ENCODE measurements at places on chromosomes 3 and 15.

- DNase-seq = no peak
These were observed 267.3 kb downstream of the LPP start for GRCh38 chr3:188421151-188421821.

- DNase-seq = no peak
These were observed 76.3 kb upstream of the TTBK2 start for GRCh38 chr15:42996871-42997270.

- no peak for DNase-seq
These were observed 78.8 kb upstream of the UBE2E1 start for GRCh38 chr3:23726811-23727548.

DNA sequence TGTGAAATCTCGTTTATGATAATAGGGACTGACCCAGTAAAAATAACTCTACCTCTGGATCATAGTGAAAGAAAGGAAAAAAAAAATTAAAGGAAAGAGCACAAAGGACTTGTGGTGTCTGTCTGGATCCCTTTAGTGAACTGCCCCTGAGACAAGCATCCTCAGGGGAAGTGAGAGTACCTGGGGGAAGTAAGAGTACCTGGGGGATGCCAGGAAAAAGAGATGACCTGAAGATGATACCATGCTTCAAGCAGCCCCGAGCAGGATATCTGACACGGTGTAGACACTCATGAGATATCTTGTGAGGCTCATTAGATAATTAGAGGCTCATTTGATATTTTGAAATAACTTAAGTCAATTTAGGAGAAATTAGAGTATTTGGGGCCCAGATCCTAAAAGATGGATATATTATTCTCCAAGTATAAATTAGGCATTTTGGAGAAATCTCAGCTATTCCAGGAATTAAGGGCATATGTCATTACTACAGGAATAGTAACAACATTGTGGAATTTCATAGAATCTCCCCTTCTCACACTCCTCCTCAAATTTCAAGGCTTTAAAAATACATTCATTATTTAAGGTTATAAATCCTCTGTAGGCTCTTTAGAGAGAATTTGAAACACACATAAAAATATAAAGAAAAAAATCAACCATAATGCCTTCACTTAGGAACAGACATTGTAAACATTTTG lies 36.3 kb upstream of the PSMD6 start:
- DNase-seq = no peak

DNA sequence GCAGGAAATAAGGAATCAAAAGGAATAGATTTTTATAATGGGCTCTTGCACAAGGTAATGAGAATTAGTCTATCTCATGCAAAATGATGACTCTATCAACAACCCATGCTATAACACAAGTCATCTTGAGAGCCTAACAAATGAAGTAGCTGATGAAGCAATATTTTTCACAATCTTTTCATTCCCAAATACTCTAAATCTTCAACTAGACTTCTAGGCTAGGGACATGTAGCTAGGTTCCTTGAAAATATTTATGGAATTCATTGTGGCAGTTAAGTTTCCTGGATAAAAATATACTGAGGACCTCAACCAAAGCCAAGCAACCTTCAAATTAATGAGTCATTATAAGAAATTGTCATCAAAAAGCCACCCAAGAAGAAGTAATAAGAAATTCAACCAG lies 55.4 kb downstream of the DCBLD2 start:
- no peak for DNase-seq

DNA sequence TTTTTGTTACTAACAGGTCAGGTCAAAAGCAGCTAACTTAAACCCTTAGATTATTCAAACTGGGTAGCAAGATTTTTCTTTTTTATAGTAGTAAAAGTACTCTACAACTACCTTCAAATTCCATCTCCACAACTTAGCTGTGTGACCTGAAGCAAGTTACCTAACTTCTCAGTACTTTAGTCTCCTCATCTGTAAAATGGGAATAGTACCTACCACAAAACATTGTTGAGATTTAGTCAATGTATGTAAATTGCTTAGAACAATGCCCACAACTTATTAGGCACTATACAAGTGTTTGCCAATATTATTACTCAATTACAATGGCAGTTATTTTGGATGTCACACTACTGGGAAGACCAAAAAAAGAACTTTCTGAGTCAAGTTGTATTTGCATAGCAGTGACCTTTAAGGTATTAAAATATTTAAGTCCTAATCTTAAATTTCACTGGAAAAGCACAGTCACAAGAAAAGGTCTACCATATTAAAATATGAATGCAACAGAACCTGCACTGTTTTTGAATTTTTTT lies 2.9 kb downstream of the TASOR start:
- no peak for DNase-seq

DNA sequence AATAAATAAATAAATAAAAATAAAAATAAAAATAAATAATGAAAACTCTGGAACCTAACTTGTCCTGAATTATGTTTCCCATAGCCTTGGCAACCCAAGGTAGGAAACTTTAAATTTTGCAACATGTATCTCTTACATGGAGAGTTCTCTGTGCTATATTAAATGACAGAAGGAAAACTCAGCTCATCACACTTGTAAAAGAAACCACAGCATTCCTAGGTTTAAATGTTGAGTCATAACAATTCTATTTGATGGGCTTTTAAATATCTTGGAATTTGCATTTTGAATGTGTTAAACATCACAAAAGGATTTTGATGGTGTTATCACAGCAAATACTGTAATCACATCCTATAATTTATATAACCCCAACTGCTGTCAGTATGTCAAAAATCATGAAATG lies 144.2 kb downstream of the LRTM1 start:
- no peak for DNase-seq

GRCh38 chr3:128625409-128625945 lies 25.1 kb downstream of the RPN1 start:
- DNase-seq = no peak

- no peak for DNase-seq
These were observed 990 bp upstream of the ZNF148 start for GRCh38 chr3:125375950-125376679.

DNA sequence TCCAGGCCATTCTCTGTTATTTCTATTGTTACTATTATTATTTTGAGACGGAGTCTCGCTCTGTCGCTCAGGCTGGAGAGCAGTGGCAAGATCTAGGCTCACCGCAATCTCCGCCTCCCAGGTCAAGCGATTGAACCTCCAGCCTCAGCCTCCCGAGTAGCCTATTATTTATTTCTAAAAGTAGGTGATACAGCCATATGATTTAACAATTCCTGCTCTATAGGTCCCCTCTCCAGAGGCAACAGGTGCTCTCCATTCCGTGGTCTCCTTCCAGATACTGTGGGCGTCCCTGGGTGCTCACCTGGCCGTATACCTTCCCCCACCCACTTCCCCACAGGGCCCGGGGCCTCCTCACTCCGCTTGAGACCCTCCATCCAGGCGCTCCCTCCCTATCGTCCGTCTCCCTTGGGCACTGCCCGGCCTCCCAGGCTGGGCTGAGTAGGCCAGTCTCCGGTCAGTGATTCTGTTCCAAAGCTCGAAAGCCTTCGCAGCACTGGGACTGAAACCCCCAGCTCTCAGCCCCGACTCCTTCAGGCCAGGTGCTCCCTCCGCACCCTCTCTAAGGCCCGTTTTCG lies 708 bp upstream of the PTPN23 start:
- DNase-seq = no peak

DNA sequence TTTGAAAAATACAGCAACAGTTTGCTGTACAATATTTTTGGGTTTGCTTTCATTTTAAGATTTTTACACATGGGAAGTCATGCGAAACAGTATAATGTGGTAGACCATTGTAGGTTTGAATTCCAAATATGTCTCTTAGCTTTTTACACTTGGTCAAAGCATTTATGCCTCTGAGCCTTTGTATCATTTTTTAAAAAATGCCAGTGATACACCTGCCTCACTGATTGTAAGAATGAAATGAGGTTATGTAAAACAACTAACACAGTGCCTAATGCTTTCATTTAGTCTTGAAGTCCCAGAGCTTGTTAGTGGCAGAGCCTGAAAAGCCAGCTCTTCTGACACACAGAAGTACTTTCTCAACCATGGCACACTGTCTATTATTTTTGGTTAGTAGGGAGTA lies 202.0 kb downstream of the UBE2E2 start:
- no peak for DNase-seq

GRCh38 chr15:63136742-63137141 lies 15.1 kb downstream of the LACTB start:
- no peak for DNase-seq

- no peak for DNase-seq
These were observed 74.2 kb upstream of the BHLHE40 start for GRCh38 chr3:4904811-4905695.

GRCh38 chr15:39255760-39256159 lies 325.1 kb upstream of the THBS1 start:
- no peak for DNase-seq

DNA sequence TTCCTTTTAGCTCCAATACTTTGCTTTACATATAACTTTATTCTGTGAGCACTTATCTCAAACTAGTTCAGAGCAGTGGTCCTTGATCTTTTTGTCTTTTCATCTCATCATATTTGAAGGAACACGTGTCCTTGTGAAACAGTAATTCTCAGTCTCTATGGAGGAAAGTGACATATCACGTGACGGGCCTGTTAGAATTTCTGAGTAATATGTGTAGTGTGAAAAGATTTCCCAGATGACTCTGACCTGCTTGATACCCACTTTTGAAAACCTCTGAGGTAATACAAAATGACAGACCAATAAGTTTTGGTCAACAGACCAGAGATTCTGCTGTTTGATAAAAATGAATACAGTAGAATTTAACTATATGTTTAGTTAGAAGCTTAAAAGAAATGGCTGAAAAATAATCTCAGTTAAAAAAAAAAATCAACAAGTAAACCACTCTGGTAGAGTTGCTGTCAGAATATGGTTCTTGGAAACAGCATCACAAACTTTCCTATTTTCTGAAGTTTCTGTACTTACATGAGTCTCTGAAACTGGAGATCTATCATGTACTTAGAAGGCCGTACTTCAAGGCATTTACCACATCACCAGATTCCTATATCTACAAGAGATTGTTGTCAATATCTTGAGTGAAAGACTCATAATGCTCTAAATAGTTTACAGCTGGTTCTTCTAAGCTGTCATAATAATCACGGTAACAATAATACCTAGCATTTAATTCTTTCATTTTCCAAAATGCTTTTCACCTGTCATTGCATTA lies 590.2 kb upstream of the TBL1XR1 start:
- no peak for DNase-seq

- no peak for DNase-seq
These were observed 82.6 kb upstream of the ADPGK start for GRCh38 chr15:72866182-72866581.

GRCh38 chr3:16482194-16482769 lies 31.2 kb downstream of the RFTN1 start:
- no peak for DNase-seq

GRCh38 chr3:180789774-180790173 lies 110.5 kb upstream of the CCDC39 start:
- DNase-seq = no peak

- DNase-seq = no peak
These were observed 65.8 kb upstream of the LARS2 start for GRCh38 chr3:45322616-45323015.

- no peak for DNase-seq
These were observed 697.5 kb upstream of the CBLB start for GRCh38 chr3:106566277-106566676.

GRCh38 chr15:99495430-99496301 lies 70.1 kb upstream of the MEF2A start:
- DNase-seq = peak; percentile 39

DNA sequence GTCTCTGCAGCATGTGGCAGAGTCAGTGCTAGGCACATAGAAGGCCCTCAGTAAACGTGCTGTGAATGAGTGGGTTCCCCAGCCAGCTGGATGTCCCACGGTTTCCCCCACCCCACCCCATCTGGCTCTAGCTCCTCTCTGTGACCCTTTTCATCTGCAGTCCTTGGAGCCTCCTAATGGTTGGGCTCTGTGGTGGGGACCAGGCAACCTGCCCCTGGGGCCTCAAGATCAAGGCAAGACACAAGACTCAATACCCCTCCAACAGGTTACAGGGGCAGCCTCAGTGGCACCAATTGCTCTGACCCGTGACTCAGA lies 17.1 kb upstream of the CYP11A1 start:
- DNase-seq = no peak

GRCh38 chr3:37920156-37920699 lies 58.5 kb downstream of the CTDSPL start:
- no peak for DNase-seq

DNA sequence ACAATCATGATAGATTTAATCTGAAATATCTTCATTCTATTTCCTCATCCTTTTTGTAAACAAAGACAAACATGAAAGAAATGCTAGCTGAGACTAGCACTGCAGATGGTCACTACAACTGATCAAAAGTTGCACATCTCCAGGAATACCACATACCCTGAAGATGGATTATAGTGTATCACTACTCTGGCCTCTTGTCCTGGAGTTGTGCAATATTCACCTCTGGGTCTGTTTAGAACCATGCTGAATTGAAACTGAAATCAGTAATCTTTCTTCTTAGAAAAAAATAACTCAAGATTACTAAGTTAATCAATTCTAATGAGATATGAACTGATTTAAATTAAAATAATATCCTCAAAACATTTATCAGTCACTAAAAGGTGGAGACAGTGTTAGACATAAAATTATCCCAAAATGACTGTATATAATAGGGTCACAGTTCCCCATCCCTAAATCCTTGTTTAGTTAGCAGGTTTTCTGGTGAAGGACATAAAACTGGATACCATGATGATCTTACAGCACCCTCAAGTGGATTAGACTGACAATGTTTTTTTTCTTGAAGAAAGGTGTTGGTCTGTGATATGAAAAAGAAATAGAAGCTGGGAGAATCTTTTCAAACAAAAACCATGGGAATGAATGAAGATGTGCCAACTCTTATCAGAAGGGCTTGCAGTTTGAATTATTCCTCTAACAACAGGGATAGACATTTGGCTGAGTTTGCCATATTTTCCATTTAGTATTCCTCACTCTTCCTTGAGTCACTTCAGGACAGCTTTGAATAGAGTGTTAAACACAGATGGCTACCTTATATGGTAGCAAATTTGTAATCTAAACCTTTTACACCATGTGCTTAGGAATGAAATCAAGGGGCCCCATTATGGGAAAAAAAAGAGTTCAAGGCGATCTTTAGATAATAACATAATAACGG lies 7.1 kb upstream of the TTC14 start:
- no peak for DNase-seq

DNA sequence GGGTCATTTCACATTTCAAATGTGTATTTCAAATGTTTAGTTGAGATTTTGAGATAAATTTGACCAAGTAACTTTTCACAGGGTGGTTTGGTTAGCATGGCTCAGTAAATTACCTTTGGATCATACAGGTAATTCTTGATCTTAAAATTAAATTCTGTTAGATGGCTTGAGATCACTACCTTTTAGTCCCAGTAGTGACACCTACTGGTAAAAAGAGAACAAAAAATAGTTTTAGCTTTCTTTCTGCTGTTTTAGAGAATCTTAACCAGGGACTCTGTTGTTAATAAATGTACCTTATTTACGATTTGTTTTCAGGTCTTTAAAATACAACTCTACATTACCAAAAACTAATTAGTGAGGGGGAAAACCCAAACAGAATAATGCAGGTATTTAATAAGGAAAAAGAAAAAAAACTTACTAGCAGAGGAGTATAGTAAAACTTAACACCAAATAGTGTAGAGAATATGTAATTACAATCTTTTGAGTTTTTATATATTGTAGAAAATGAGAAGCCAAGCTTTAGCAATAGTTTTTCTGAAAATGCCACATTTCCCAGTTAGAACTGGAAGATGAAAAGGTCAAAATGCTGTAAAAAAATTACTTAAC lies 620.3 kb upstream of the AGTR1 start:
- no peak for DNase-seq

All from right forelimb (tissue), 1 donor.